ENCODE measurements at places on chromosomes 16 and 17.

DNA sequence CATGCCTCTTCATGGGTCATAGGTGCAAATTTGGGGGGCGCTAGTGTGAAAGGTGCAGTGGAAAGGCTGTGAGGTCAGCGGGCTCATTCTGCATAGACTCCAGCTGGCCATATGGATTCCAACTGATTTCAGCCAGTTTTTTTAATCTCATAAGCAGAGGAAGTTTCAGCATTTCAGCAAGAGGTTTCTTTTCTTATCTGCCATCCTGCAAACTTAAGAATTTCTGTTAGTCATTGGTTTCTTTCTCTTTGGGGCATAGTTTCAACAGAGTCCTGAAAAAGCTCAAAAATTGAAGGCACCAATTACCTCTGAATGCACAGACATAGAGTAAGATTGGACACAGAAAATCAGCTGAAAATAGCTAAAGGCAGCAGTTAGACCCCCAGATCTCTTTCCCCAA is 16.2 kb upstream of the ALOX15 start:
- no peak for DNase-seq

GRCh38 chr17:4490109-4490591 is 8.5 kb upstream of the SPNS2 start:
- no peak for DNase-seq

DNA sequence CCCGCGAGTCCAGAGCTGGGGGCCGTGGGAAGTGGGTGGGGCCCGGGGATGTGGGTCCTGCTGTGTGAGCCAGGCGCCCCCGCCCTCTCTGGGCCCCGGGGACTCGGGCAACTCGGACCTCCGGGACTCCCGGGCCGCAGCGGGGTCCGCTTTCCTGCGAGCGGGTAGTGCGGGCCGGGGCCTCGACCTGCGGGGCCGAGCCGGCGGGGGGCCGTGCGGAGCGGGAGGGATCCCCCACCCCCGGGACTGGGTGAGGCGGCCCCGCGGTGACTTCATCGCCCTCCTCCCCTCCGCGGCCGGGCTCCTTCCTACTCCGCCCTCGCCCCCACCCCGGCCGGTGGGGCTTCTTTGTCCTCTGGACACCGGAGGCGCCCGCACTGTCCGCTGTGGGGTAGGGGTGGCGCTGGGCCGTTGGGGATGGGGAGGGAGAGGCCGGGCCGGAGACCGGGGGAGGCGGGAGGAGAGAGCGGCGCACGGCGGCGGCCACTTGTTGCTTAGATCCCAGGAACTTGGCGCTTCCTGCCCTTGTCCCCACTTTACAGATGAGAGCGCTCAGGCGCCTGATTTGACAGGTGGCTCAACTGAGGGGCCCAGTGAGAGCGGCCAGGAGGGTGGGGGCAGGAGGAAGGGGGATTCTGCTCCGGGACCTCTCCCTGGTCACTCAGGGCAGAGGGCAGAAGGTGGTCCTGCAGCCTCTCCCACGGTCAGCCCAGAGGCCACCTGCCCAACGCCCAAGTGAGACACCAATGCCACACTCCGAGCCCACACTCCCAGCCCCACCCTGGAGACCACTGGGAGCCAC is 874 bp downstream of the CMTM3 start:
- DNase-seq, result peak; percentile 42

- DNase-seq, result no peak
Measured at GRCh38 chr17:82957961-82958561, 118.2 kb upstream of the ZNF750 start.

- DNase-seq, result no peak
Measured at GRCh38 chr17:12554251-12554650, 111.4 kb upstream of the MYOCD start.

DNA sequence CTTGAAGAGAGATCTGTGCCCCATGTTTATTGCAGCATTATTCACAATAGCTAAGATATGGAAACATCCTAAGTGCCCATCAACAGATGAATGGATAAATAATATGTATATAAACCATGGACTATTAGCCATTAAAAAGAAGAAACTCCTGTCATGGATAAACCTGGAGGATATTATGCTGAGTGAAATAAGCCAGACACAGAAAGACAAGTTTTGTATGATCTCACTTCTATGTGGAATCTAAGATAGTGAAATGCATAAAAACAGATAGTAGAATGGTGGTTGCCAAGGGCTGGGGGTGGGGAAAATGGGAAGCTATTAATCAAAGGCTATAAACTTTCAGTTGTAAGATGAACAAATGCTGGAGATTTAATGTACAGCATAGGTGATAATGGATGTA is 19.9 kb upstream of the HEATR6 start:
- no peak for DNase-seq

DNA sequence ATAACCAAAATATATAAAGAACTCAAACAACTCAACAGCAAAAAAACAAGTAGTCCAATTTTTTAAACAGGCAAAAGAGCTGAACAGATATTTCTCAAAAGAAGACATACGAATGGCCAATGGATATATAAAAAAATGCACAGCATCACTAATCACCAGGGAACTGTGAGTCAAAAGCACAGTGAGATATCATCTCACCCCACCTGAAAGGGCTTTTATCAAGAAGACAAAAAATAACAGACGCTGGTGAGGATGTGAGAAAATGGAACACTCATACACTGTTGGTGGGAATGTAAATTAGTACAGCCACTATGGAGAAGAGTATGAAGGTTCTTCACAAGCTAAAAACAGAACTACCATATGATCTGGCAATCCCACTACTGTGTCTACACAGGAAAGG is 7.4 kb downstream of the XYLT1 start:
- DNase-seq, result no peak

DNA sequence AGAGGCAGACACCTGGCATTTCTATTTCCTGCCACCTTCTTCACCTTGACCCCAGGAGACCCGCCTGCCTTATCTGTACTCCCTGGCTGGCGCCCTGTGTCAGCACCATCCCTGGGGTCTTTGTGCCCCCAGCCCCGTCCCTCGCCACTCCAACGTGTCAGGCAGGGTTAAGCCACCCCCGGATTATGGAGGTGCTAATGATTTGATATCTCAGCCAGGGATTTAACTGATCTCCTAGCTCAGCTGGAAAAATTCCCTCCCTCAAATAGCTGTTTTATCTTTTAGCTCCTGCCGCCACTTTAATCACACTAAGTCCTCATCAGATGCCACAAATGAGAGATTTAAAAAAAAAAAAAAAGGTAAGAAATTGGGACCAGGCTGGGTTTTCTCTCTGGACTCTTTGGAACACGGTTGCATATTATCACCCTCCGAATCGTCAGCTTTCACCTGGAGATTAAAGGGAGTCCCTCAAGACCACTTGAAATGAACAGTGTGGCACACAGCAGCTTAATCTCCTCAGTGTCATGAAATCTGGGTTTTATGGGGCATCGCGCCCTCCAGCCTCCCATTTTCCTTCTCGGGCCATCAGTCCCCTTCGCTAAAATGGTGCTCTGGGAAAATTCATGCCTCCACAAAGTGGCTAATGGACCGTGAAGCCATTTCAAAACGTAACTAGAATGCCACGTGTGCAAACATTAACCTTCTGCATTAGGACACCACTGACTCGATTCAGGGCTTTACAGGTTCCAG is 26.2 kb upstream of the WFDC1 start:
- no peak for DNase-seq

GRCh38 chr17:17924857-17925250 is 47.3 kb downstream of the TOM1L2 start:
- no peak for DNase-seq

- no peak for DNase-seq
Measured at GRCh38 chr16:81583893-81584631, 139.5 kb downstream of the CMIP start.

DNA sequence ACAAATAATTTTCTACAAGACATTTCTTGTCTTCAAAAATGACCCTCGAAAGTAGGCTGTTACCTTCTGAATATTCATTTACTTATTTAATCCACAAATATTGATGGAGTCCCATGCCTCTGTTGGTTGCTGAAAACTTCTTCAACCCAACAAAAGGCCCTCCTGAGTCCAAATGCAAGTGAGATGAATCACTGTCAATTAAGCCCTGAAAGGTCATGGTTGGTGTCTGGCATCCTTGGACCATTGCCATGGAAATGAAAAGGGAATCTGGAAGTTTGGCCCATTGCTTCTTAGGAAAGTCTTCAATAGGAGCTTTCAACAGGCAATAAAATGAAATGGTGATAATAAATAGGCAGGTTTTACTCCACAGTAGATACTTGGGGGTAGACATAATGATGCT is 364.7 kb upstream of the DYNLRB2 start:
- no peak for DNase-seq

- DNase-seq, result no peak
Measured at GRCh38 chr16:11738742-11739544, 3.7 kb downstream of the TXNDC11 start.

- DNase-seq, result no peak
Measured at GRCh38 chr16:86882586-86883280, 304.4 kb downstream of the FOXL1 start.

DNA sequence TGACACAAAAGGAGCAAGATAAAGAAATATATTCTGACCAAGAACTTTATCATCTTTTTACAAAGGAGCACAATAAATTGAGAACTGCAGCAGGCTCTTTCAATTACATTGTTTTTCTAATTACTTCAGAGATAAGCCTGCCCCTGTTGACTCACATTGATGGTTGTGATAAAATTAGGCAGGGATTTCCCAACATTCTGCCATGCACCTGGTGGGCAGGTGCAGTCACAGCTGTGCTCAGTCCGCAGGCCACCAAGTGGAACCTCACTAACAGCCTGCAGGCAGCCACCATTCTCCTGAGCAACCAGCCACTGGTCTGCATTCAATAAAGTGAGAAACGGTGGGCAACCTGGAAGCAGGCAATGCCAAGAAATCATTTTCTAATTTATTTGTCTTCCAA is 5.1 kb downstream of the FANCA start:
- no peak for DNase-seq

- no peak for DNase-seq
Measured at GRCh38 chr17:77728871-77729270, 229.6 kb upstream of the TNRC6C start.

DNA sequence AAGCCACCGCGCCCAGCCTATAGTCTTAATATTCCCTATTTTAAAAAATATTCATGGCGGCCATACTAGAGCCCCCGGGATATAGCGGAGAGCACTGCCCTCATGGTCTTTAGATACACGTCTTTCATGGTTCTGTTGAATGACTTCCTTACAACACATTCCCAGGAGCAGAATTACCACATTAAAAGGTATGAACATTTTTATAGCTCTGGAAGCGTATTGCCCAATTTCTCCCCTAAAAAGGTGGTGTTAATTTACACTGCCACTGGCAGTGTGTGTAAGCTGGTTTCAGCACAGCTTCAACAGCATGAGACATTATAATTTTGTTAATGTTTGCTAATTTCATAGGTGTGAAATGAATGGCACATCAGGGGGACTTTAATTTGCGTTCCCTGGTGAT is 19.0 kb downstream of the C17orf100 start:
- DNase-seq, result no peak

DNA sequence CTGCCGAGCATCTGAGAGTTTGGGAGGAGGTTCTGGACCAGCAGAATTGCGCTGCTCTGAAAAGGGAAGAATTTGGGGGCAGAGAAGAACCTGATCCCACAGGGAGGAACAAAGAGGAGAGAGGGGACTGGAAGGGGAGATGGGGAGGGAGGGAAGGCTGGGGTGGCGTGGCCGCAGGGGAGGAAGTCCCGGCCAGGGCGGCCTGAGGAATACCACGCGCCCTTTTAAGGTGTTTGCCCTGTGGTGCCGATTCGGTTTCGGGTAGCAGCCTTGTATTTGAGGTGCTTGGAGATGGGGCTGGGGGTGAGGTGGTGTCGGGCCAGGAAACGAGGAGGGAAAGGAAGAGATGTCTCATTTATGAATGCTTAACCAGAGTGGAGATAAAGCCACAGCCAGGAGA is 51.3 kb downstream of the AKAP1 start:
- DNase-seq, result no peak

- DNase-seq, result no peak
Measured at GRCh38 chr16:70579248-70579647, 55.6 kb downstream of the SF3B3 start.

- no peak for DNase-seq
Measured at GRCh38 chr16:11327277-11328171, 17.7 kb upstream of the RMI2 start.

DNA sequence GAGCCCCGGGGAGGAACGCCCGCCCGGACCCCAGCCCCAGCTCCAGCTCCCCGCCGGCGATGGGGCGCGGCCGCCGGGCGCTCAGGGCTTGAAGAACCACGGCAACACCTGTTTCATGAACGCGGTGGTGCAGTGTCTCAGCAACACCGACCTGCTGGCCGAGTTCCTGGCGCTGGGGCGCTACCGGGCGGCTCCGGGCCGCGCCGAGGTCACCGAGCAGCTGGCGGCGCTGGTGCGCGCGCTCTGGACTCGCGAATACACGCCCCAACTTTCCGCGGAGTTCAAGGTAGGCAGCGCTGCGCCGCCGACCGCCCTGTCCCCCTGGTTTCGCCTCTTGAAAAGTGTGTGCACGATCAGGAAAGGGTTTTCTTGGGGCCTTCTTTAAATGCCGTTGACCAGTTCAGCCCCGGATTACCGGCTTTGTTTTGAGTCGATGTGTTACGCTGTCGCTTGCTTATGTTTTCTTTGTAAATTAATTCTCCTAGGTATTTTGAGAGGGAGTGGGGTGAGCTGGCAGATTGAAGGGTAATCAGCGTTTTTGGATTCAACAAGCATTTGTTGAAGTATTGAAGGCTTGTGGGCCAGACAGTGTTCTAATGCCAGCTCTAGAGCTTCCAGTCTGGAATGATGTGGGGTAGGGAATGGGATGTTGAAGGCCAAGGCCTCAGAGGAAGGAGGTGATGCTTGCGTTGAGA is 681 bp downstream of the USP43 start:
- DNase-seq, result no peak

DNA sequence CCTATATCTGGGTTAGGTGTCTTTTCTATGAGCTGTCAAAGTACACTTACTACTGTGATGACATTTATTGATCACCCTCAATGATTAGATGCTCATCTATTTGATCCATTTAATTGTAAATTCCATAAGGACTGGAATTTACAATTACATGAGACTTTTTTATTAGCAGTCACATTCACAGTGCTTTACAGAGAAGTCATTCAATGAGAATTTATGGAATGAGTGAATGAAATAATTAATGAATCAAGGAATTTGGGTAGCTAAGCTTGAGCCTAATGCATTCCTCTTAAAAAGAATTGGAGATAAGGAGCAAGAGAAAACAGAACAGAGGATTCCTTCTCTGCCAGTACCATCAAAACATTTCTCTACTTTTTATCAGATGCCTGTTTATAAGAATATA is 1437.5 kb upstream of the CDH8 start:
- DNase-seq, result no peak

DNA sequence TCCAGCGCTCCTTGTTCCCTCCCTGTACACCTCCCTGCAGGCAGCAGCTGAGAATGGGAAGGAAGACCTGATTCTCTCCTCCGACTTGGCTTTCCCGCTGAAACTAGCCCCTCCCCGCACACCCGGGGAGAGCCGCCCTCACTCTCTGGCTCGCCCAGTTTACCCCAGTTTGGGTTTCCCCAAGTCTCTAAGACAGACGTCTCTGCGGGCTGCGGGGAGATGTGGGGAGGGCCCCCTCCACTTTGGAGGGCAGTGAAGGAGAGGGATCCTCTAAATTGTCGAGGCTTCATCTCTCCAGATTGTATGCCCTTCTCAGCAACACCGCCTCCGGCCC is 797 bp downstream of the GRB7 start:
- no peak for DNase-seq

GRCh38 chr17:42124256-42124655 is 1.7 kb downstream of the HSPB9 start:
- DNase-seq, result no peak

- DNase-seq, result no peak
Measured at GRCh38 chr17:63190821-63191370, 224.9 kb downstream of the TANC2 start.
